Stimulated activated CD8-positive, alpha-beta memory T cell treated with anti-CD3 and anti-CD28 coated beads, Interleukin-12 subunit alpha, Interleukin-12 subunit beta, amount 100 ng/mL, for 1 hour (primary cell): ENCODE measurements at places on chromosomes 16 and 17.
A peak's percentile ranks its signal among the peaks of the same experiment; 100 is the strongest.

GRCh38 chr17:75077496-75078283 lies 10.1 kb upstream of the SLC16A5 start:
- no peak for DNase-seq

GRCh38 chr16:72787514-72788268 lies 260.2 kb downstream of the ZFHX3 start:
- peak; percentile 35 for DNase-seq

- DNase-seq = no peak
These were observed 49.6 kb upstream of the PLCG2 start for GRCh38 chr16:81729451-81729850.

DNA sequence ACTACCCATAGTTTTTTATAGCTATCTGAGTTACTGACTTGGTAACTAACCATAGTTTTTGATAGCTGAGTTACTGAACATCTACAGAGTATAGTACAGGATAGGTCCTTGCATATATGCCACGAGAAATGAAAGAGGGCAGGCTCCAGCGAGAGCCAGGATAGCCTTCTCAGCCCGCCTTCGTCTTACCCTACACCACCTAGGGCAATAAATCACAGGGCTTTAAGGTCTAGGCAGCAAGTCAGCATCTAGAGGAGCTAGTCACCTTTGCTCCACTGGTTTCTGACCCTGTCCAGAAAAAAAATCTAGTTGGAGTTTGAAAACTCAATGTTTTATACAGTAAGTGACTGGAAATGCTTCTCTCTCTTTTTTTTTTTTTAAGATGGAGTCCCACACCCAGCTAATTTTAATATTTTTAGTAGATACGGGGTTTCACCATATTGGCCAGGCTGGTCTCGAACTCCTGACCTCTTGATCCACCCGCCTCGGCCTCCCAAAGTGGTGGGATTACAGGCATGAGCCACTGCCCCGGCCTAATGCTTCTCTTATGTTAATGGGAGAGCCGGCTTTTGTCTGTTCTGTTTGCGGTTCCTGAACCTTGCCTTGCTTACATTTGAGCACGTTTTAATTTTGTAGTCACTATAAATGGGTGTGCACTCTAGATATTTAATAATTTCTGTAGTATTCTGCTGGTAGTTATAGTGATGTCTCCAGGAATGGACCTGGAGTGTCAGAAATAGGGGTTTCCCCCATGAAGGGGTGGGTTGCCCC lies 2.8 kb downstream of the BFAR start:
- no peak for DNase-seq

GRCh38 chr16:80280557-80280956 lies 260.2 kb upstream of the DYNLRB2 start:
- no peak for DNase-seq

DNA sequence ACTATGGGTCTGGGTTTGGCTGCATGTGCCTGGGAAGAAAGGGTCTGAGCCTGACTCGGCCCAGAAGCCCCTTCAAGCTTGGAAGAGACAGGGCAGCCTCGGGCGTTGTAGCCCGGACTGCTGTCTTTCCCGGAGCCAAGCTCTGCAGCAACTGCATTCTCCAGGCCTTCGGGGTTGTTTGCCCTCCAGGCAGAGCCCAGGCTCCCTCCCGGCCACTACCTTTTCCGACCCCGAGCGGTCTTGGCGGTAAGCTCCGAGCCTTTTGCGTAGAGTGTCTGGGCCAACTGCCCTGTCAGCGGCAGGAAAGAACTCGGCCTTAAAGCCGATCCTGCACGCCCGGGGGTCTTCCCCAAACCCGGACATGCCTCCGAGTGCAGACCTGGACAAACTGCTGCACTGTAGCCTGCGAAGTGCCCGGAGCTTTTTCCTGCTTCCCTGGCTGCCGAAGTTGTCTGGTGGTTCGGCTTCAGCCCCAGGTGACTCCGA lies 1.3 kb downstream of the LHX1 start:
- no peak for DNase-seq

GRCh38 chr16:60558936-60559335 lies 1477.3 kb downstream of the CDH8 start:
- no peak for DNase-seq

- DNase-seq = no peak
These were observed 19.9 kb downstream of the CFAP20 start for GRCh38 chr16:58109330-58109729.

DNA sequence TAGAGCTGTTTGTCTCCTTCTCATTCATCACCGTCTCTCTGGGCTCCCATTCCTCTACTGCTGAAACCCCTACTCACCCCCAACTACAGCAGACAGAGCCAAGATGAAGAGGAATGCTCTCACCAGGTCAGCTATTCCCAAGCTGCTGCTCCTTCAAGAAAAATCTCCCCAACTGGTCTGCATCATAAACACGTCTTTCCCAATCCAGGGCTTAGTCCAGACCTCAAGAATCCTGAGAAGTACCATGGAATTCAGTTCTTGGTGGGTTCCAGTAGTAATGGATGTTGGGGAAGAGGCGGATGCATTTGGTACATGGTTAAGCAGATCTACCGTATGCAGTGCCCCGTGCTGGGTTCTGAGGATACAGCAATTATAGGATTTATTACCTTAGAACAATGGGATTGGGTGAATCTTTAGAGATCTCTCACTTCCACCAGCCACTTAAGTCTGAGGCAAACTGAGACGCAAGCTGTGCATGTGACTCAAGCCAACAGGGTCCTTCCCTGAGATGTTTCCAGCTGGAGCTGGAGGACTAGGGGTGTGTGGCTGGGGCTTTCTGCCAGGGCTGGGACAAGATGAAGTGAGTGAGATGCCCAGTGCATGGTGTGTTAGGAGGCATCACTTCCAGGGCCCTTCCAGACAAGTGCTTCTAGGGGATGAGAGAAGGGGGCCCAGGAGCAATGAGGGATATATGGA lies 232.7 kb upstream of the CDH5 start:
- no peak for DNase-seq

GRCh38 chr17:28379814-28380801 lies 8.6 kb downstream of the SARM1 start:
- no peak for DNase-seq

GRCh38 chr17:48565022-48565554 lies 13.1 kb downstream of the HOXB4 start:
- DNase-seq = no peak

GRCh38 chr16:56336071-56336688 lies 89.2 kb downstream of the AMFR start:
- DNase-seq = no peak

- no peak for DNase-seq
These were observed 22.2 kb upstream of the NFATC3 start for GRCh38 chr16:68062910-68063393.

DNA sequence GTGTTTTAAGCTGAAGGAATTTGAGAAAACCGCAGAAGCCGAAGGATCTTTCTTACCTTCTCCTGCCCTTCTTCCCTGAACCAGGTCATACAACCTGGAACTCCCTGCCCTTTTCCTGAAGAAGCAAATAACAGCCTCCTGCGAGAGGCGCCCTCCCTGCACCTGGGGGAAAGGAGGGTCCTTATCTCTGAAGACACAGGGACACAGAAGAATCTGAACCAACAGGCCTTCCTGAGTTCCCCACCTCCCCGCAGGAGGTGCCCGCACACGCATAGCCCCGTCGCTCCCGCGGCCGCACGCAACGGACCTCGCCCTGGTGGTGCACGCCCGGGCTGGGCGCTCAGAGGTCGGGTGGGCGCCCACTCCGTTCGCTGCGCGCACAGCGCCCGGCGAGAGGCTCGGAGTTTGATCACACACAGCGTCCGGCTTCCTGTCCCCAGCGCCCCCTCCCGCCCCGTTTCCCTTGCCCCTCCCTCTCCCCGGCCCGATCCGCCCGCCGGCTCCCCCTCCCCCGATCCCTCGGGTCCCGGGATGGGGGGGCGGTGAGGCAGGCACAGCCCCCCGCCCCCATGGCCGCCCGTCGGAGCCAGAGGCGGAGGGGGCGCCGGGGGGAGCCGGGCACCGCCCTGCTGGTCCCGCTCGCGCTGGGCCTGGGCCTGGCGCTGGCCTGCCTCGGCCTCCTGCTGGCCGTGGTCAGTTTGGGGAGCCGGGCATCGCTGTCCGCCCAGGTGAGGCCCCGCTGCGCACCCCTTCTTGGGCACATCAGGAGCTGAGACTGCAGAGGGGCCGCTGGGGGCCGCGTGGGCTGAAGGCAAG lies at the start of gene TNFSF12:
TNFSF12 (plus strand) TSS at position 474 of the 816 bp plus-strand sequence; CDS start at position 570, 96 bp downstream.
- no peak for DNase-seq

GRCh38 chr16:17568239-17568638 lies 97.5 kb upstream of the XYLT1 start:
- no peak for DNase-seq

GRCh38 chr17:74605361-74605760 lies 13.3 kb upstream of the CD300LD start:
- DNase-seq = no peak

DNA sequence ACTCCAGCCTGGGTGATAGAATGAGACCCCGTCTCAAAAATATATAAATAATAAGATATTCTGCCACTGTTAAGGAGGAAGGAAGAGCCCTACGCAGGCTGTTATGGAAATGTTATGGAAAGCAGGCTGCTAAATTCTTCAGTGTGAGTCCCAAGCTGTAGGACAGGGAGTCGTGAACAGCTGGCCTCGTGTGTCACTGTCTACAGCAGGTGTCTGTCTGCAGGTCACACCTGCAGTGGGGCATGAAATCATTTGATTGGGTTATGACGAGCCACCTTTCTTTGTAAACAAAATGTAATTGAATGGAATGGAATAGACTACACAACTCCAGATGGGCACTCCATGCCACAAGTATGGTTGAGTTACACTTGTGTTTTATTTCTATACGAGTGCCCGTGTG lies 15.6 kb upstream of the LITAF start:
- DNase-seq = no peak

GRCh38 chr17:61404913-61405685 lies 5.5 kb downstream of the TBX2 start:
- DNase-seq = no peak

- DNase-seq = no peak
These were observed 736.8 kb upstream of the CA10 start for GRCh38 chr17:52895272-52895671.

DNA sequence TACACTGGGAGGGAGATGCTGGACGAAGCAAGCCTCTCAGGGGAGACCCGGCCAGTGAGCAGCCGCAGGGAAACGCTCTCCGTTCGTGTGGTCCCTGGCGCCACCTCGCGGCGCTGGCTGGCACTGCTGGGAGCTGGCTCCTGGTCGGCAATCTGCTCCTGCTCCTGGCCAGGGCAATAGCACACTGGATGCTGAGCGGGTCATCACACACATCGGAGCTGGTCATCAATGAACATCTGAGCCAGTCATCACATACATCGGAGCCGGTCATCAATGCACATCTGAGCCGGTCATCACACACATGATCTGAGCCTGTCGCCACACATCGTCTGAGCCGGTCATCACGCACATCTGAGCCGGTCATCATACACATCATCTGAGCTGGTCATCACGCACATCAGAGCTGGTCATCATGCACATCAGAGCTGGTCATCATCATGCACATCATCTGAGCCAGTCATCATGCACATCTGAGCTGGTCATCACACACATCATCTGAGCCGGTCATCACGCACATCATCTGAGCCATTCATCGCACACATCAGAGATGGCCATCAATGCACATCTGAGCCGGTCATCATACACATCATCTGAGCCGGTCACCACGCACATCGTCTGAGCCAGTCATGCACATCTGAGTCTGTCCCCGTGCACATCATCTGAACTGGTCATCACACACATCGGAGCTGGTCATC lies 217.3 kb downstream of the RBFOX3 start:
- peak; percentile 37 for DNase-seq

- no peak for DNase-seq
These were observed 8.5 kb downstream of the ABCA10 start for GRCh38 chr17:69220098-69220497.

GRCh38 chr17:44581868-44582267 lies 24.6 kb downstream of the FZD2 start:
- no peak for DNase-seq

DNA sequence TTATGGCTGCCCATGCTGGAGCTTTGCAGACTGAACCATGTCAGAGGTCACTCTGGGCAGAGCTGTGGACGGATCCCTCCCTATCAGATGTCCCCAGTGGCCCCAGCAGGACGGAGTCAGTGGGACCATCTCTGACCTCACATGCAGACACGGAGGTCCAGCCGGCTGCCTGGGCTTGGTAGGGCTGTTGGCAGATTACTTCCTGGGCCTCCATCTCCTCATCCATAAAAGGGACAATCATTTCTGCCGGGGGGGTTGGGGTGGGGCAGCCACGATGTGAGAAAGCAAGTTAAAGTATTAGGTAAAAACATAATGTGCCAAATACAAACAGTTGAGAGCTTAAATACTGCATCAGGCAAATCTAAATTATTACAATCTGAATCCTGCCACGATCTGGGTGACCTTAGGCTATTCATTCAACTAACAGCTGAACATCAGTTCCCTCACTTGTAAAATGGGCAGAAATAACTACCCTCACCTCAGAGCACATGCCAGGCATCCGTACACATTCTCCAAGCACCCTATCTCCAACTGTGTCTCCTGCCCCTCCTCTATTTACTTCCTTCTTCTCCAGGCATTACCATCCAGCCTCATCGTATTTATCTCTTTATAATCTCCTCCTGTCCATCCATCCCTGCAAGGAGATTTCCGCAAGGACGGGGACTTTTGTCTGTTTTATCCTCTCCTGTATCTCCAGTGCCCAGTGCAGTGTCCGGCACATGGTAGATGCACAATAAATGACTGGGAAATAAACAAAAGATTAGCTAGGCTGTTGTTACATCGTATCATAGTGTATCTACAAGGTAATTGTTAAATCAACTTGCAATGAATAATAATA lies 192.3 kb upstream of the FOXF1 start:
- DNase-seq = no peak

DNA sequence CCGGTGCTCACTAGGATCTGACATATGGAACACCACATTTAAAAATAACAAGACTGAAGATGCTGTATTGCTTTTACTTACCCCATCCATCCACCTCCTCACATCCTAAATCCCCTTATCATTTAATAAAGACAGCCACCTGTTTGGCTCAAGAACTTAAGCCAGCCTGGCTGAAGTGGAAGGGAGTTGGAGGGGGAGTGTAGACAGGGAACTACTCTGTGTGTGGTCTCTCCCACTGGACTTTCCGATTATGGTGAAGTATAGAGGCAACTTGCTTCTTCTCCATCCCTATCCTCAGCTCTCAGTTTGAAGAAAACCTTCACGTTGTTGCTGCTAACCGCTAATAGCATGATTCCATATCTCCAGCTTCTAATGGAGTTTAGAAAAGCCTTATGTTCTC lies 313.4 kb downstream of the CDH11 start:
- no peak for DNase-seq

DNA sequence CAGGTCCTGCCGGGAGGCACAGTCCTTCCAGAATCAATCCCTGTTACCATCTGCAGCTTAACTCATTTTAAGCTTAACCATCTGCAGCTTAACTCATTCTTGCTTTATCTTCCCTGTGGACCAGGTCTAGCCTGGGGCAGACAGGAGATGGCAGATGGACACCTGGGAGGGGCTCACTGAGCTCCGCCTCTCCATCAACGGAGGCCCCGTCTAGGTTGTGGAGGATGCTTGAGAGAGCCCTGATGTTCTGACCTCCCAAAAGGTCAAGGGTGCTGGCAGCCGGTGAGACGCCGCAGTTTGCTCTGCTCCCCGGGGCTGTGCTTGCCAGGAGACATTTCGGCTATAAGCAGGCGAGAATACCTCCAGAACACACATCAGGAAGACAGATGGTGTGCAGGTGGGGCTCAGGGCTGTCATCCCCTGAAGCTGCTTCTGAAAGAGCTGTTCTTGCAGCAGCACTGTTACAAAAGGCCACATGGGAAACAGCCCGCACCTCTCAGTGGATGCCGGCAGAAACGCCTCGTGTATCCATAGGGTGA lies 41.3 kb downstream of the BAIAP2 start:
- no peak for DNase-seq

- no peak for DNase-seq
These were observed 23.5 kb downstream of the PLD6 start for GRCh38 chr17:17182598-17183136.

- no peak for DNase-seq
These were observed 65.7 kb downstream of the MAP2K6 start for GRCh38 chr17:69480245-69480644.
